ENCODE measurements at places on chromosomes 12 and 14.

- DNase-seq, result peak; percentile 100
These were observed 853 bp downstream of the USP5 start for GRCh38 chr12:6852651-6853354.

DNA sequence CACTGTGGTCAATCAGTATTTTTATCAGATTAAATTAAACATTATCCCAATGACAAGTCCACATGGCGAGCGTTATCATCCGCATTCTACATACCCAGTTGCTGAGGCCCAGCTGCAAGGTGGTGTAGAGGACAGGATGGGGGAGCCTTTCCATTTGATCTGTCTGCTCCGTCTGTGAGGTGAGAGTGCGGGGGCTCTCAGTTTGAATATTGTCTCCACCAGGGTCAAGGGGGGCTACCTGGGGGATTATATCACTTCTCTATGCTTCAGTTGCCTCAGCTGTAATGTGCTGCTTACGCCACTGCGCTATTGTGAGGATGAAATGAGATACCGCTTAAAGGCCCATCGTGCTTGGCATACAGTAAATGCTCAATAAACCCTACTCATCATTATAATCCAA, 1106.0 kb downstream of the BCL11B start:
- no peak for DNase-seq

- no peak for DNase-seq
These were observed 462.8 kb downstream of the GXYLT1 start for GRCh38 chr12:41681898-41682297.

DNA sequence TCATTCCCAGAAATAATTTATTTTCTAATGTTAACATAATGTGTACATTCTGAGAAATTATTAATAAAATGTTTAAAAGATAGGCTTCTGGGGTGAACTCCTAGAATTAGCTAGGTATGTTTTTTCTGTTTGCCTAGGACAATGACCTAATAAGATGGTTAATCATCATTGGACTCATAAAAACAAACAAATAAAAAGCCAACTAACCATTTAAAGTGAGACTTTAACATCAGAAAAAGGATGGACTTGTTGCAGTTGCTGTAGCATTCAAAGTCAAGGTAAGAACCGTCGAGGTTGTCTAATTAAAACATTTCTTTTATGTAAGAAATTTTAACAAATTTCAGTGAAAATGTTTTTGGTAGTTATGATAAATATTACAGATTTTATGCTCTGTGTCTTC, at the start of gene SLCO1B3:
Gene SLCO1B3 (plus strand): TSS at position 219 of the 400 bp plus-strand sequence. CDS start 5,034 bp downstream, outside the sequence.
- no peak for DNase-seq

- no peak for DNase-seq
These were observed 60.5 kb downstream of the FBXW8 start for GRCh38 chr12:116971222-116971621.

- no peak for DNase-seq
These were observed 89.6 kb downstream of the SCARB1 start for GRCh38 chr12:124774054-124774461.

DNA sequence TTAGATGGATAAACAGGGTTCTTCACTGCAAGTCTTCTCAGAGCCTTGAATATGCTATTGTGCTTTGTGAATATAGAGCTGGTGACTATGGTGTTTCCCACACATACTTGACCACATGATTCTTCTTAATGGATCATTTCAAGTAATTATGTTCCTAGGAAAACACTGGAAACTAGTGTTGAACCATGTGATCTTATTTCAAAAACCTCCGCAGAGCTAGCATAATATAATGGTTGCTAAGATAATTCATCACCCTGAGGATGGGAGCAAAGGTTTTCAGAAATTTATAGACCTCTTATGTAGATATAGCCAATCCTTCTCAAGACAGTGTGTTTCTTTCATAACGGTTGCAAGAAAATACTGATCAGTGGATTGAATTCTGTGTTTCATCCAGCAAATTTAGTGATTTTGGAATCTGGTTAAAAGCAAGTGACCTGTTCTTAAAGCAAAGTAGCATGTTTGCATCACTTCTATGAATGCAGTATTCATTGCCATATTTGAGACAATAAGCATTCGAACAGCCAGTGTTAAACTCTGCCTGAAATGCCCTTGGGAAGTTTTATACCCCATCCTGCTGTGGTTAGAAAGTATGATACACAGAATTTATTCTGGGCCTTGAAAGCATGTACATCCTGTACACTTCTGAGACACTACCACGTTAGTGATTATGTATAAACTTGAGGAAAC, 341.0 kb upstream of the E2F7 start:
- DNase-seq, result no peak

DNA sequence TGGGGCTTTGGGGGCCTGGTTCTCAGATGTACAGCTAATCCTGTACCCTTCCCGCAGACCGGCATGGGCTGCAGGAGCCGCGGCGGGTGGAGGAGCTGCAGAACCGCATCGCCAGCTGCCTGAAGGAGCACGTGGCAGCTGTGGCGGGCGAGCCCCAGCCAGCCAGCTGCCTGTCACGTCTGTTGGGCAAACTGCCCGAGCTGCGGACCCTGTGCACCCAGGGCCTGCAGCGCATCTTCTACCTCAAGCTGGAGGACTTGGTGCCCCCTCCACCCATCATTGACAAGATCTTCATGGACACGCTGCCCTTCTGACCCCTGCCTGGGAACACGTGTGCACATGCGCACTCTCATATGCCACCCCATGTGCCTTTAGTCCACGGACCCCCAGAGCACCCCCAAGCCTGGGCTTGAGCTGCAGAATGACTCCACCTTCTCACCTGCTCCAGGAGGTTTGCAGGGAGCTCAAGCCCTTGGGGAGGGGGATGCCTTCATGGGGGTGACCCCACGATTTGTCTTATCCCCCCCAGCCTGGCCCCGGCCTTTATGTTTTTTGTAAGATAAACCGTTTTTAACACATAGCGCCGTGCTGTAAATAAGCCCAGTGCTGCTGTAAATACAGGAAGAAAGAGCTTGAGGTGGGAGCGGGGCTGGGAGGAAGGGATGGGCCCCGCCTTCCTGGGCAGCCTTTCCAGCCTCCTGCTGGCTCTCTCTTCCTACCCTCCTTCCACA, 7.6 kb downstream of the NR4A1 start:
- peak; percentile 83 for DNase-seq

DNA sequence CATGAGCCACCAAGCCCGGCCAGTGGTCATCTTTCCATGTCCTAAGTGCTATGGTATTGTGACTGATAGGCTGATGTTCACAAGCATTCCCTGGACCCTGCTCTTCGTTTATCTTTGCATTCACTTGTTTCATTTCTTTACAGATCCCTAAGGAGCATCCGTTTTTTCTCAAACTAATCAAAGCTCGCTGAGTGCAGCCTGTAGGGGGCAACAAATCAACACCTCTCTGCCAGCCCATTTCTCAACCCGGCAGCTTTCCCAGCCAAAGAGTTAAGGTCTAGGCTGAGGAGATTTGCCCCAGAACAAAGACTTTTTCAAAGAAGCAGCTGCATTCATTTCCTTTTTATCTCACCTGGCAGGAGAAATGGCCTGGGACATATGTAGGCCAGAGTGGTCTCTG, 12.1 kb downstream of the SIRT4 start:
- DNase-seq, result no peak

- DNase-seq, result no peak
These were observed 365.6 kb downstream of the DPF3 start for GRCh38 chr14:72528059-72528862.

GRCh38 chr14:23728791-23729190, 92.6 kb downstream of the DHRS2 start:
- no peak for DNase-seq

- DNase-seq, result peak; percentile 95
These were observed 11.7 kb upstream of the INF2 start for GRCh38 chr14:104677512-104678332.

DNA sequence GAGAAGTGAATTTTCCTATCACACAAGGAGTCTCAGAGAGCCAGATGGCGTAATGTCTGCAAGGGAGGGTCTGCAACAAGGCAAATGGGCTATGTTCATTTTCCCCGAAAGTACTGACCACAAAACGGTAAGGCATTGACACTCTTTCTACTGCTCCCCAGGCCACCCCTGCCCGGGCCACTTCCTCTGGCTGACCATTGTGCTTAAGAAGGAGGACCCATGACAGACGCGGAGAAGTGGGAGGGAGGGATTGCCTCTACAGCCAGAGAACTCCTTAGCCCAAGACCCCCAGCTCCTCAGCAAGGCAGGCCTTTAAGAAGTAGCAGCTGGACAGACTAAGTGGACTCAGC, 1.2 kb downstream of the NCKAP5L start:
- no peak for DNase-seq

DNA sequence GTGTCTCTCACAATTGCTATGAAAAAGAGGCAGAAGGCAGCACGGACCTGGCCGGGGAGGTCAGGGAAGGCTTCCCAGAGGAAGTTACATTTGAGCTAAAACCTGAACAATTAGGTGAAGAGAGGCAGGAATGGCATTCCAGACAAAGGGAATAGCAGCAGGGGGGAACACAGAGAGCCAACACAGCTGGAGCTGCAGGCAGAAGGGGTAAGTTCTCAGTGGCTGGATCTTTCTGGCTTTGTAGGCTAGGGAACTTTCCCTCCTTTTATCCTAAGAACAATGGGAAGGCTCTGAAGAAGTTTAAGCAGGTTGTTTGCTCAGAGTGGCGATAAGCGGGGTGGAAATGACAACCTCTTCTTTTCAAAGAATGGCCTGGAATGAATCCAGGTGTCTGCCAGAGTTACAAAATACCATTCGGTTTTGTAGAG, 100.0 kb downstream of the PRIMA1 start:
- DNase-seq, result no peak

DNA sequence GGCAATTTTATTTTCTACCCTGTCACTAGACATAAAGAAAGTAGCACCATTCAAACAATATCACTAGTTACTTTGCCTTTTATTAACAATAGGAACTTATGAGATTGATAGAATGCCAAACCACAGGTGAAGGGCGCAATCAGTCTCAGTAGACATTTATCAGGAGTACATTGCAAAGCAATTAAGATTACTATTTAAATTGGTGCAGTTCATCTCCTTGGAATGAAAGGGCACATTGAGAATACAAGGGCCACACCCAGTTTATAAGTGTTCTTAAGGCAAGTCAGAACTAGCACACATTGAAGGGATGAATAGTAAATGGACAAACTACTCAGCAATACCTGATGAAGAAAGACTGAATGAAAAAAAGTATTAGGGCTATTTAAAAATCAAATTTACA, 601.4 kb downstream of the C12orf50 start:
- no peak for DNase-seq
